Spinal cord (tissue), 10 donors: ENCODE measurements at places on chromosomes 13 and 19. TPM values are rescaled to one million over a fixed set of nuclear protein-coding genes. Genes with fewer than 3 reads are reported as not detected.

KCTD4 gene
- 7.4 TPM for total RNA-seq

PSG6 gene
- 0.28 TPM for total RNA-seq

ADM5 gene
- 0.69 TPM for total RNA-seq

FAM83E gene
- total RNA-seq: 0.61 TPM

PNMA8B gene
- total RNA-seq: 10.6 TPM

CGB7 gene
- not detected for total RNA-seq

PDE4C gene
- 2.6 TPM for total RNA-seq

HTR2A gene
- 7.1 TPM for total RNA-seq

CEACAM7 gene
- total RNA-seq: not detected

ZNF628 gene
- total RNA-seq: 1.5 TPM

PLPP2 gene
- total RNA-seq: 12.4 TPM

ZNF296 gene
- total RNA-seq: 0.69 TPM

CYP2A7 gene
- not detected for total RNA-seq

OR7A10 gene
- not detected for total RNA-seq

WDR62 gene
- 3.1 TPM for total RNA-seq

ZNF432 gene
- 24.2 TPM for total RNA-seq

B3GNT3 gene
- not detected for total RNA-seq

KIR3DL1 gene
- total RNA-seq: not detected

DPF1 gene
- 12.4 TPM for total RNA-seq

PEPD gene
- 36.3 TPM for total RNA-seq

LGALS14 gene
- 0.28 TPM for total RNA-seq

LILRB1 gene
- total RNA-seq: 1.1 TPM

WDR88 gene
- total RNA-seq: not detected

SIGLEC12 gene
- total RNA-seq: 0.06 TPM

ZNF491 gene
- total RNA-seq: 13.9 TPM

CALR3 gene
- total RNA-seq: 0.20 TPM

INSR gene
- 42.5 TPM for total RNA-seq
